Dermis microvascular lymphatic vessel endothelial cell (primary cell): ENCODE measurements at places on chromosomes 5 and 9. TPM values are rescaled to one million over a fixed set of nuclear protein-coding genes. Genes with fewer than 3 reads are reported as not detected.
A peak's percentile ranks its signal among the peaks of the same experiment; 100 is the strongest.

DNA sequence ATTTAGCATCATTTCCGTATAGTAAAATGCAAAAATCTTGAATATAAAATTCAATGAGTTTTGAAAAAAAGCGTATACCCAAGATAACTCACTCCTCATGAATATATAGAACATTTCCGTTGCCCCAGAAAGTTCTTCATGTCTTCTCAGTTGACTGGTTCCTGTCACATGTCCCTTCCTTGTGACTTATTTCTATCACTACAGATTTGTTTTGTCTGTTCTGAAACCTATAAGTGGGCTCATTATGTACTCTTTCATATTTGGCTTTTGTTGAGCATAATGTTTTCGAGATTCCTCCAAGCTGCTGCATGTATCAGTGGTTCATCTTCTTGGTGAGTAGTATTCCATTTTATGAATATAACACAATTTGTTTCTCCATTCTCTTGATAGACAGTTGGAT is 11.0 kb upstream of the HACD4 start:
- no peak for DNase-seq

Gene SLC34A3
- not detected in 2 replicates for total RNA-seq

Gene SHISAL2B
- not detected in 2 replicates for total RNA-seq

GRCh38 chr9:27377811-27378456 is 81.0 kb upstream of the EQTN start:
- DNase-seq: no peak

- no peak for DNase-seq
Measured at GRCh38 chr5:122439645-122440044, 127.6 kb downstream of the SNCAIP start.

DNA sequence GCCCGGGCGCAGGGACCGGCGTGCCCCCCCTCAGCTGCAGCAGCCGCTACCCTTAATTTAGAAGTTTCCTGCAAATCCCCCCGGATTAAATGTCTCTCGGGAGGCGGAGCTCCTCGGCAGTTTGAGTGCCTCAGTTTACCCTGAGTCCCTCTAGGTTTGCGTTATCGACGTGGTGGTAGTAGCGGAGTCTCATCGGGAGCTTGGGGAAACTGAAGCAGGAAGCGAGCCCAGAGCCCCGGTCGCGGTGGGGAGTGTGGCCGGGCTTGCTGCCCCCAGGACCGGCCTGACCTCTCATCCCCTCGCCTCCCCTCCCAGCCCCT is 529 bp upstream of the TPM2 start:
- no peak for DNase-seq

Gene PCDHB14
- total RNA-seq: 0.51 and 1.3 TPM in 2 replicates

- DNase-seq: no peak
Measured at GRCh38 chr5:150144879-150145278, 10.8 kb downstream of the PDGFRB start.

DNA sequence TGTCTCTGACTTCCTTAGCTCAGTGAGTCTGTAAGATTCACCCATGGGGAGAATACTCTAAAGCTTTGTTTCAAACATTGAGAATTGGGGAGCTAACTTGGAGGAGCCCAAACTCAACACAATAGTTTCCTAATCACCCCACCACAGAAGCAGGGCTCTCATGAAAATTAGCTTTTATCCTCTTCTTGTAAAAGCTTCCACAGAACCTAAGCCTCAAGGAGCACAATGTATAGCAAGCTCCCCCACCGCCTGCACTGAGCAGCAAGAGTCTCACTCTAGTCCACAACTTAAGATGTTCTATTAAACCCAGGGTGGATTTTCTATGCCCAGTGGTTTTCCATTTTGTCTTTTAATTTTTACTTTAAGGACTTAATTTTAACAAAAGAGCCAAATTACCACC is 48.9 kb upstream of the GRHPR start:
- no peak for DNase-seq

DNA sequence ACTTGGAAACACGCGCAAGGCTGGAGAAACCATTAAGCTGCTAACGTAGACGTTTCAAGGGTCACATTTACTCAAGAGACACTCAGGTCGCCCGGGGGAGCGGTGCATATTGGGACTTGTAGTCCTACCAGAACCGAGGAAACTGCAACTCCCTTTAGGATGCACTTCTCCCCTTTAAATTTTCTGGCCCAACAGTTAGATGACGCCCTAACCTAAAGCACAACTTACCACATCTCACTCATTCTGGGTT is 384 bp upstream of the DMXL1 start:
- DNase-seq: no peak

Gene BSPRY
- total RNA-seq: not detected in 2 replicates

GRCh38 chr9:116039893-116040292 is 113.7 kb upstream of the PAPPA start:
- no peak for DNase-seq

GRCh38 chr9:19666575-19666974 is 122.3 kb downstream of the SLC24A2 start:
- DNase-seq: no peak

- no peak for DNase-seq
Measured at GRCh38 chr5:15763754-15764153, 263.8 kb downstream of the FBXL7 start.

Gene SHOC1
- not detected in 2 replicates for total RNA-seq

- no peak for DNase-seq
Measured at GRCh38 chr5:82885627-82886389, 191.4 kb downstream of the TMEM167A start.

- DNase-seq: no peak
Measured at GRCh38 chr9:125527471-125528002, 179.5 kb downstream of the MAPKAP1 start.

Gene CEL
- total RNA-seq: 0.13 TPM in 2 replicates

Gene C6
- not detected in 2 replicates for total RNA-seq

- no peak for DNase-seq
Measured at GRCh38 chr5:14710313-14710994, 45.9 kb downstream of the OTULIN start.

DNA sequence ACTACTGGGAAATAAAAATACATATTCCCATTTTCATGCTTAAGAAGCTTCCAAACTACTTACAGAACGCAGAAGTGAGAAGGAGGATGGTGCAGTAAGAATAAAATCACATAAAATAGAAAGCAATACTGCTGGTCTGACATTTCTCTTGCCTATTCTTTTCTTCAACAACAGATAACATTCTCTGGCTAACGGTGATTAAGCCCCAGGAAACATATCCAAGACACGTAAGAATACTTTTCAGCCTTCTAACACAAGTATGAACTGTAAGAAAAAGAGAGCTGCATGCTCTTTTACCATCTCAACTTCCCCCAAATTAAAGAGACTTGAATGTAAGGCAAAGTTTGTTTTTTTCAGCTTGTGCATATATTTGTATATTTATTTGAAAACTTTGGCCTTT is 156.1 kb upstream of the TARS1 start:
- DNase-seq: no peak

DNA sequence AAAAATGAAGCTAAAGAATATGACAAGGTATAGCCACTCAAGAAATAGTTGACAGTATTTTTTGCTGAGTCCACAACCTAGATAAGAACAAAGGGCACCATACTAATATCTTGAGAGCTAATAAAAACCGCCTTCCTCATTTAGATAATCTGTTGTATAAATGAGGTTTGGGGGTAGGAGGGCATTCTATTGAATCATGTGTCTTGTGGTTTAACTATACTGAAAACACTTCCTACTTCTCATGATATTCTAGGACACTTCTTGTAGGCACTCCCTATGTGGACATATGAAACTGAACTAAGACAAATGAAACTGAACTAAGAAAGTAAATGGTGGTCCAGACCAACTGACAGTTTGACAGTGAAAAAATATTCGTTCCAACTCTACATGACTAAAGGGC is 1268.5 kb upstream of the C9orf72 start:
- no peak for DNase-seq

GRCh38 chr5:18393565-18394442 is 759.5 kb downstream of the TAF11L14 start:
- DNase-seq: peak; percentile 30

Gene IRGM
- not detected in 2 replicates for total RNA-seq

DNA sequence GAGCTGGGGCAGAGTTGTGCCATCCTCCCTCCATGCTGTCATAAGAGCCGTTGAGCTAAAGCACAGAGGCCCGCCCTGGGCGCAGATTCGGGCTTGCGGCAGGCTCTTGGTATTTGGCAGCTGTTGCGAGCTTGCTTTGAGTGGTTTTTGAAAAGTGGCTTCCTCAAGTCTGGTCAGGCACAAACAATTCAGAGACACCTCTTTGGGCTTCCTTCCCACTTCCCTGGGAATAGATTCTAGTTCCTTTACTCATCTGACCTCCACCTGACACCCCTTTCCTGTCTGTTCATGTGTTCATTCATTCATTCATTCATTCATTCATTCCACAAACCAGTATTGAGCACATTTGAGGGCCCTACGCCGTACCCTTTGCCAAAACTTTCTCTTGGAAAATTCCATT is 27.4 kb downstream of the NCS1 start:
- DNase-seq: no peak

GRCh38 chr9:70480405-70480980 is 66.0 kb upstream of the KLF9 start:
- DNase-seq: peak; percentile 64

DNA sequence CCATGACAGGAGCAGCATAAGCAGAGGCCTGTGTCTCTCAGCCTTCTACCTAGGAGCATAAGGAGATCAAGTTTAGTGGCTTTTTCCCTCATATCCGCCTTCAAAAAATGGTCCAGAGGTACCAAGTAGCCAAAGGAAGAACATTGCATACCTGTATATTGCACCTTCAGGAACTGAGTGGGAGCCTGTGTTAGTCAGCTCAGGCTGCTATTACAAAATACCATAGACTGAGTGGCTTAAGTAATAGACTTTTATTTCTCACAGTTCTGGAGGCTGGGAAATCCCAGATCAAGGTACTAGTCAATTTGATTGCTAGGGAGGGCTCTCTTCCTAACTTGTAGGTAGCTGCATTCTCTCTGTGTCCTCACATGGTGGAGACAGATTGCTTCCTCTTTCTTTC is 597.4 kb upstream of the PTGER4 start:
- DNase-seq: no peak

Gene MUSK
- not detected in 2 replicates for total RNA-seq

Gene SNCB
- 0.76 and 1.2 TPM in 2 replicates for total RNA-seq

Gene OR1J2
- total RNA-seq: not detected in 2 replicates

GRCh38 chr5:88819301-88819999 is 63.5 kb downstream of the MEF2C start:
- no peak for DNase-seq

GRCh38 chr9:135536216-135536615 is 9.7 kb upstream of the OBP2A start:
- no peak for DNase-seq

Gene SHC3
- 0.13 and 0.25 TPM in 2 replicates for total RNA-seq

DNA sequence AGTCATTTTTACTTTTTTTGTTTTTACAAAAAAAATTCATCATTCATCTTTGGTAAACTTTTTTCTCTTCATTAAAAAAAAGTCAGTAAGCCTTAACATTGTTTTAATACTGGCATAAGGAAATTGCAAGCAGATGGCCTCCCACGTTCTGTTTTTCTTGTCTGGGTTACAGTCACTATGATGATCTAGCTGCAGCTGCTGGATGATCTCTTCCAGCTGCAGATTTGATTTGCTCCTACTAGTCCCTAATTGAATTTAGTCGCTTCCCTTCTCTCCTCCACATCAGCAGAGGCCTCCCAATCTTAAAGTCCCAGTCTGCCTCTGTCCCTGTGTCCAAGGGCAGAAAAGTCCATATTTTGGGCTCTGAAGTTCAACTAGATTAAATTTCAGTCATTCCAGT is 106.8 kb upstream of the PTGER4 start:
- no peak for DNase-seq

DNA sequence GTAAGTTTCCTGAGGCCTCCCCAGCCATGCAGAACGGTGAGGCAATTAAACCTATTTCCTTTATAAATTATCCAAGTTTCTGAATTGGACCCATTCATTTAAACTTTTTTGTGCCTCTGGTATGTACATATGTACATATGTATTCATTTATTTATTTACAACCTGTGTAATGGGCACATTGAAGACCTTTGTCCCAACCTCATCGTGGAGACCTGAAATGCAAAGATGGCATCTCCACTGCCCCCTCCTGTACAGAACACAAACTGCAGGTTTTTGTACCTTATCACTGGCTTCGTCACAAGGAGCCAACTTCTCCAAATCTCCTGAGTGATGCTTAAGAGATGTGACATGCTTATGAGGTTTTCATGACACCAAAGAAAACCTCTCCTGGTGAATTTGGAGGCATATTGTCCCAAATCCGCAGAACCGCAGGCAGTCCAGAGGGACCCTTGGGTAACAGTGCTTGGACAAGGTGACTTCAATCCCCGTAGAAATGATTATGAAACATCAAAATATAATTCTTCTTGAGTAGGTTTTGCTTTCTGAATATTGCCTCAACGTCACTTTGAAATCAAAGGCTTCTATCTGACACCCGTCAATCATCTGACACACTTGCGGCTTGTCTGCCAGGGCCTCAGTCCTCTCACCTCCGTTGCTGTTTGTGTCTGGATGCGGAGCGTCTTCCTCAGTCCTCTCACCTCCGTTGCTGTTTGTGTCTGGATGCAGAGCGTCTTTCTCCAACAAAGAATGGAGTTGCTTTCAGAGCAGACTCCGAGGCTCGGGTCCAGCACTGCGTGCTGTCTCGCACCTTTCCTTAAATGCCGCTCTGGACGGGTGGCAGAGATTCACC is 135.0 kb upstream of the IRX4 start:
- DNase-seq: no peak

Gene FABP6
- not detected in 2 replicates for total RNA-seq

DNA sequence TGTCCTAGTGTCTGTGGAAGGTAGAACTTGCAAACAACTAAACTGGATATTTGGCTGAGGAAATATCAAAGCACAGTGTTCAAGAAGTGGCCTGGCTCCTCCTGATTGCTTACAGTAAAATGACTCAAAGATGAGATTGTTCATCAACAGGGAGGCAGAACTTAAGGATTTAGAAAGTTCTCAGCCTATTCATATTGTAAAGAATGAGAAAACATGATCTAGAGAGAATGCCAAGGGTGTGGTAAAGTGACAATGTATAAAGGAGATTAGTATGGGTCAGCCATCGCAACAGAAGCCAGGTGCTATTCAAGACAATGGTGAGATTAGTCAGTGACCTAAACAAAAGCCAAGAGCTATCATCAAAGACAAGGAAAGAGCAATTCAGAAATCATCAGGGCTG is 372.3 kb downstream of the SPOCK1 start:
- no peak for DNase-seq

GRCh38 chr9:89820337-89820736 is 215.5 kb downstream of the GADD45G start:
- DNase-seq: no peak

Gene ARHGEF37
- total RNA-seq: 8.3 and 20.6 TPM in 2 replicates

DNA sequence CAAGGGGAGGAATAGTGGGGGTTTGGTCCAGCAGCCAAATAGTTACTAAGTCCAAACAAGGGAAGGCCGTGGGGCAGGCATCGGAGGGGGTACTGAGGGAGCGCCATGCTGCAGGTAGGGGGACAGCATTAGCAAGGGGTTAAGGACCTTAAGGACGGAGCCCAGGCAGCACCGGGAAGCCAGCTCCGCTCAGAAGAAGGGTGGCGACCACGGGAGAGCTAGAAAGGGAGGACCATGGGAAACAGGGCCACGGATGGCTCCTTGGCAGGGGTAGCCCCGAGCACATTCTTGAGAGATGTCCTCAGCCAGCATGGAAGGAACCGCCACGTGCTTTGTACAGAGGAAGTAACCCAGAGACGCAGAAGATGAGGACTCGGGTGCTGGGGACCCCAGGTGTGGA is 76.2 kb upstream of the STXBP1 start:
- DNase-seq: no peak

Gene FAM153A
- total RNA-seq: not detected in 2 replicates

Gene EIF4EBP3
- 1.3 and 2.3 TPM in 2 replicates for total RNA-seq

Gene RASEF
- total RNA-seq: under 0.01 TPM in 2 replicates

GRCh38 chr5:13478831-13479465 is 465.5 kb downstream of the DNAH5 start:
- DNase-seq: peak; percentile 10

Gene TERT
- total RNA-seq: not detected in 2 replicates
